ENCODE measurements at places on chromosomes 16 and 17. TPM values are rescaled to one million over a fixed set of nuclear protein-coding genes. Genes with fewer than 3 reads are reported as not detected.

GSG1L gene
- not detected for total RNA-seq

PRRT2 gene
- total RNA-seq, result 0.85 TPM

ALOX15B gene
- total RNA-seq, result 0.24 TPM

RRAD gene
- total RNA-seq, result 0.85 TPM

ZNF23 gene
- total RNA-seq, result 5.3 TPM

ACAP1 gene
- total RNA-seq, result 167 TPM

GRIN2A gene
- 1.1 TPM for total RNA-seq

CTF1 gene
- total RNA-seq, result 0.38 TPM

RGS11 gene
- not detected for total RNA-seq

LLGL1 gene
- total RNA-seq, result 8.0 TPM

NUDT21 gene
- total RNA-seq, result 79.7 TPM

OR1A1 gene
- not detected for total RNA-seq

TNFRSF13B gene
- total RNA-seq, result 0.14 TPM

B4GALNT2 gene
- 0.05 TPM for total RNA-seq

TAC4 gene
- total RNA-seq, result 0.14 TPM

WNK4 gene
- total RNA-seq, result 0.05 TPM

PTRH2 gene
- 23.2 TPM for total RNA-seq

RSKR gene
- 2.6 TPM for total RNA-seq

OR3A3 gene
- total RNA-seq, result not detected

FNDC8 gene
- total RNA-seq, result not detected

TMC6 gene
- total RNA-seq, result 83.7 TPM
